Stimulated activated CD4-positive, alpha-beta T cell treated with anti-CD3 and anti-CD28 coated beads, Interleukin-1b, Interleukin-23, amount 100 ng/mL, for 1 hour (primary cell): ENCODE measurements at places on chromosomes 2 and 18.

- DNase-seq: no peak
Observed at GRCh38 chr2:129181433-129181832, 798.0 kb upstream of the RAB6C start.

- DNase-seq: no peak
Observed at GRCh38 chr2:222074674-222075073, 224.1 kb downstream of the PAX3 start.

DNA sequence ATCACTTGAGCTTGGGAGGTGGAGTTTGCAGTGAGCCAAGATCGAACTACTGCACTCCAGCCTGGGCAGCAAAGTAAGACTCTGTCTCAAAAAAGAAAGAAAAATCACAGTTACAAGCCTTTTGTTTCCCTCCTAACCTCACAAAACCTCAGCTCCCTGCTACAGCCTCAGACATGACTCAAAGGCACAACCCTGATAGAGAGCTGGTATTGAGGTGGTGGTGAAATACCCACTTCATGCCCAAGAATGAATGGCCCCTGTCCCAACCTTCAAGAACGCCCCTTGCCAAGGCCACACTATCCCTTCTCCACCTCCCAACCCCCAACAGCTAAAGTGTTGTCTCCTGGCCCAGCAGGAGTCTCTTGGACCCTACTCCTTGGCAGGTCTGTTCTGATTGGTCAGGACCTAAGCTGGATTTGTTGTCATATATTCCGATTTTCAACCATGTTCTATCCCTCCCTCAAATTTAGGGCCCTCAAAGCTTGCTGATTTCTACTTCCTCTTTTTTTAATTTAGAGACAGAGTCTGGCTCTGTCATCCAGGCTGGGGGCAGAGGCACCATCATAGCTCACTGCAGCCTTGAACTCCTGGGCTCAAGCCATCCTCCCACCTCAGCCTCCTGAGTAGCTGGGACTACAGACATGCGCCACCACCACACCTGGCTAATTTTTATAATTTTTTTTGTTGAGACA is 61.9 kb upstream of the BZW1 start:
- DNase-seq: no peak

DNA sequence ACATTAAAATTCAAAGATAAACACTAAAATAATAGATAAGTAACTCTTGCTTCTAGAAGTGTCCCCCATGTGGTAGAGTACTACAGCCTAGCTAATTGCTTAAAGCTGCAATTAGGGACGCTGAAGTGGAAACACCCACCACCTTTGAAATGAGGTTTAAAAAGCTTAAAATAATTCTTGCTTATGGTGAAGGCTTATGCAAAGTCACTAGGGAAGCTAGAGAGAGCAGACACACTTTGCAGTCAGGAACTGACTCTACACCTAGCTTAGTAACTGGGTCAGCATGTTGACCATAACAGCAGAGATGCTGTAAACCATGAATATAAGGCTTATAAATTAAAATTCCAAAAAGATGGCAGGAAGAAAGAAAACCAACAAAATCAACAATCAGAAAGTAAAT is 65.4 kb upstream of the DSG1 start:
- DNase-seq: no peak

DNA sequence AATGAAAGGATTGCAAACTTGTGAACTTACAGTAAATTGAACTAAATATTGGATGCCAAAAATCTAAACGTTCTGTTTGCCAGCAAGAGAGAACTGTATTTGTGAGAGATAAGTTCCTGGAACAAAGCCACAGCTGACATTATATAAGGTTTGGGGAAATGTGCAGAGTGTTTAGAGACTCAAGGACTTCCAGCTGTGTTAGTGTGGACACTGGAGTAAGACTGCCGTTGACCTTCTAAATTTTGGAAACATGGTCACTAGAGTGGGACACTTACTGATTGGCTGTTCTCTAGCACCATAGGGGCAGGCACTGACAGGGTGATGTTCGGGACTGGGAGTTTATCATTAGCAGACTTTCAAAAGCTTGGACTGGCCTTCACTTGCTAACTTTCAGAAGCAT is 40.5 kb downstream of the SCN9A start:
- DNase-seq: no peak

- DNase-seq: no peak
Observed at GRCh38 chr2:20542746-20543468, 96.0 kb downstream of the RHOB start.

GRCh38 chr2:177334940-177335543 is 57.5 kb upstream of the AGPS start:
- DNase-seq: no peak

DNA sequence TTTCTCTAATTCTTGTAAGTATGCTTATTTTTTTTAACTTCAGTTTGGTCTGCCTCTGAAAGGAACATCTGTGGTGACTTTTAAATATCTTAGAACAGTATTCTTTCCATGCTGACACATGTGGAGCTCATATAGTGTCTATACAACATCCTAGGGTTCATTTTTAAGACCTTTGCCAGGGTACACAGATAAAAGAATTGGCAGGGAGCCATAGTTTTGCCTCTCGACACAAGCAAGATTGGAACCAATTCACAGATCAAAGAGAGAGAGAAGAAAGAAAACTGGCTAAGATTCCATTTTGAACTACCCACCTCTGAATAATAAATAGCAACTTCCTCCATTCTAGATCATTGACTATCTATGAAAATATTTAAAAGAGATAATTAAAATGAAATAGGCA is 142.7 kb upstream of the ST6GAL2 start:
- no peak for DNase-seq

DNA sequence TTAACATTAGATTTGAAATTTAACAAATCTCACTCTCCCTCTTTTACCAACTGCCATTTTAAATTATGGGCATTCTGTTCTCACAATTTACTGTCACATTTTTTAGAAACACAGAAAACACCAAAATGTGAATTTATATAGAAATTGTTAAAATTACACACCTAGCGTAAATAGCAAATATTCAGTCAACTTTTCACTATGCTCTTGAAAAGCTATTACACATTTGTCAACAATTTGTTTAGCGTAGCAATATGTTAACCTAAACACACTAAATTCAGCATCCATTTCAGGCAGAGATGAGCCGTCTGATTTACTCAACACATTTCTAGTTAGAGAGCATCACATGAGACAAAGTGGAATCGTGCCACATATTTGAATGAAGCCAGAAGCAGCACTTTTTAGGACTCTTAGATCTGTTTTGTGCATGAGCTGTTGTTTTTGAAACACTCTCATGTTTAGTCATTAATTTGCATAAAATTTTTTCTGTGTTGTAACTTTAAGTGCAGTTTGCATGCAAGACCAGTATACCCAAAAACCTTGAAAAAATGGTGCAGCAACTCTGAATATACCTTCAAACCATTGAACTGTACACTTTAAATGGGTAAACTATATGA is 8.2 kb downstream of the TTC32 start:
- DNase-seq: no peak

GRCh38 chr2:163735685-163736432 is at the start of gene FIGN:
TSS of gene FIGN (minus strand) at chr2:163736008. CDS start at chr2:163734927, 1,081 bp downstream.
- DNase-seq: no peak

GRCh38 chr2:11811036-11811654 is 64.7 kb downstream of the LPIN1 start:
- no peak for DNase-seq

DNA sequence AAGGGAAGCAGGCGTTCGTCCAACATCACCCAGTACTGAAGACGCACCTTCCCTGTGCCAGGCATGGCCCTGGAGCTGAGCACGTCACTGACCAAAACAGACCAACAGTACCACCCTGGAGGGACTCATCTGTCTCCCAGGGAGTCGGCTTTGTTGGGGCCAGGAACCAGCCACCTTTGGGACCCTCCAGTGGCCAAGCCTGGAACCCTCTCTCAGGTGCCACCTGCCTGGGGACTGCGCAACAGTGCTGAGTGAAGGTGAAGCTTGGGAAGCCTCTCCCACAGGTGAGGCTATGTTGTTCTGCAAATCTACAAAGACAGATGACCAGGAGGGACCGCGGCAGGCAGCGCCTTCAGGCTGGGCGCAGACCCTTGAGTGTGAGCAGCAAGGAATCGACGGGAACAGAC is 91.4 kb upstream of the OTOS start:
- DNase-seq: no peak

DNA sequence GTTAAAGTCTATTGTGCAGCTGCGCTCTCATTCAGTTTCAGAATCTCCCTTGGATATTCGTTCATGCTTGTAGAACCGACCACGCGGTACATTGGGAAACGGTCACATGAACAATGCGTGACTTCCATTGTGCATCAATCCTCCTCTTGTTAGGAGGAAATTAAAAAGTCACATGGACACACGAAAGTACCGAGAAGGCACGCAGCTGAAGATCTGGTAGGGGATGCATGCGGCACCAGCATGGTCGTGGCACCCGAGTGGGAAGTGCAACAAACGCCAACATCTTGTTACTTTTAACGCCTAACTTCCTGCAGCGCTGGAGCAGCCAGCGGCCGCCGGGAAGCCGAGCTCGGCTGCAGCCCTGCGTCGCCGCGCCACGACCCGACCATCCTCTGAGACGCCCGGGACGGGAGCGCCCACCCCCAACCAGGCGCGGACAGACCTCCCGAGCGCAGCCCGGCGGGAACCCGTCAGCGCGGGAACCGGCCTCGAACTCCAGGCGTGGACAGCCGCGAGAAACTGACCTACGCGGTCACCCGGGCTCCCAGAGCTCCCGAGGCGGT is 412 bp downstream of the OSBPL1A start:
- no peak for DNase-seq

GRCh38 chr2:58006952-58007284 is 39.7 kb upstream of the VRK2 start:
- no peak for DNase-seq
